ENCODE measurements at places on chromosomes 5 and 9. TPM values are rescaled to one million over a fixed set of nuclear protein-coding genes. Genes with fewer than 3 reads are reported as not detected.
A peak's percentile ranks its signal among the peaks of the same experiment; 100 is the strongest.

GRCh38 chr5:108707141-108707540, 40.6 kb upstream of the FER start:
- DNase-seq = no peak

DNA sequence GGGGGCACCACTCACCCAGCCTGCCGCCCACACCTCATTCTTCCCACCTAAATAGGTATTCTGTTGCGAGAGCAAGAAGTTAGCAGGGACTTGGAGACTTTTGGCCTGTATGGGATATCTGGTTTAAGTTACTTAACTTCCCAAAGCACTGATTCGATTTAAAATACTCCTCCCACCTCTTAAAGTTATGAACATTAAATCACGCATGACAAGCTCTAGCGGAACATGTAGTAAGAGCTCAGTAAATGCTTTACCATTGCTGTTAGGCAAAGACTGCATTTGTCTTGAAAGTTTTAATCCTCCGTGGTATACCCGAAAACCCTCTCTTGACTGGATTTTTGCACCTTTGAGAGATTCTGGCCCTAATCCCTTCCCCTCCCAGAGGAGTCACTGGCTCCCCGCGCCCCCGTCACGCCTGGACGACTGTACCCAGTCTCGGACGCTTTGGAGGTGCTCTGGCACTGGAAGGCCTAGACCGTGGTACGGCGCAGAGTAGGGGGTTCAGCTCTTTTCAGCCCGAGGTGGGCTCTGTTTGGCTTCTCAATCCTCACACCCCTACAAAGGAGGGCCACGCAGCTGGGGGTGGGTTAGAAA, 4.4 kb downstream of the GDNF start:
- DNase-seq = no peak

- DNase-seq = no peak
Observed at GRCh38 chr5:91277840-91278239, 105.3 kb downstream of the ARRDC3 start.

- DNase-seq = no peak
Observed at GRCh38 chr5:180460834-180461233, 33.3 kb upstream of the CNOT6 start.

- DNase-seq = no peak
Observed at GRCh38 chr5:79186021-79186420, 49.9 kb upstream of the JMY start.

DNA sequence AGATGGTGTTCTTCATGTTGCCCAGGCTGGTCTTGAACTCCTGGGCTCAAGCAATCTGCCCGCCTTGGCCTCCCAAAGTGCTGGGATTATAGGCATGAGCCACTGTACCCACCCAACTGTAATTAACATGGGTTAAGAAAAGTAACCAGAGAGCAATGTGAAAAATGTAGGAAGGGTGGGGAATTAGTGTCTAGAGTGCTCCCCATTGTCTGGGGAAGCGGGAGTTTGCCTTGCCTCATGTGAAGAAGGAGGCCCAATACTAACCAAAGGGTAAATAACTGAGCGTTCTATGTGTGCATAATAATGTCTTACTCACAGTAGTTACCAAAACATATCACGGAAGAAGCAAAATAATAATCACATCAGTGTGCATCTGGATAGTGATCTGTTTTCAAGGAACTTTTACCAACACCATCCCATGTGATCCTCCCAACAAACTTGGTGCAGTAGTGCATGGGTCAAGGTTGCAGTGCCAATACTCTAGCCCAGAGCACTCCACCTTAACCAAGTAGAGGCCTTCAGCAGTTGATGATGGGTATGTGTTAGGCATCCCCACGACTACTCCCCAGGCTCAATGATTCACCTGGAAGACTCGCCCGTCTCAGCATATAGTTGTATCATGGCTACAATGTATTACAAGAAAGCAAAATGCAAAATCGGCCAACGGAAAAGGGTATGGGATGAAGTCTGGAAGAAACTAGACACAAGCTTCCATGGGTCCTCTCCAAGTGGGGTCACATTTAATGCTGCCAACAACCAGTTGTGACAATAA, 26.2 kb downstream of the GNAQ start:
- no peak for DNase-seq

GRCh38 chr5:137858954-137859353, 8.7 kb upstream of the MYOT start:
- no peak for DNase-seq

DNA sequence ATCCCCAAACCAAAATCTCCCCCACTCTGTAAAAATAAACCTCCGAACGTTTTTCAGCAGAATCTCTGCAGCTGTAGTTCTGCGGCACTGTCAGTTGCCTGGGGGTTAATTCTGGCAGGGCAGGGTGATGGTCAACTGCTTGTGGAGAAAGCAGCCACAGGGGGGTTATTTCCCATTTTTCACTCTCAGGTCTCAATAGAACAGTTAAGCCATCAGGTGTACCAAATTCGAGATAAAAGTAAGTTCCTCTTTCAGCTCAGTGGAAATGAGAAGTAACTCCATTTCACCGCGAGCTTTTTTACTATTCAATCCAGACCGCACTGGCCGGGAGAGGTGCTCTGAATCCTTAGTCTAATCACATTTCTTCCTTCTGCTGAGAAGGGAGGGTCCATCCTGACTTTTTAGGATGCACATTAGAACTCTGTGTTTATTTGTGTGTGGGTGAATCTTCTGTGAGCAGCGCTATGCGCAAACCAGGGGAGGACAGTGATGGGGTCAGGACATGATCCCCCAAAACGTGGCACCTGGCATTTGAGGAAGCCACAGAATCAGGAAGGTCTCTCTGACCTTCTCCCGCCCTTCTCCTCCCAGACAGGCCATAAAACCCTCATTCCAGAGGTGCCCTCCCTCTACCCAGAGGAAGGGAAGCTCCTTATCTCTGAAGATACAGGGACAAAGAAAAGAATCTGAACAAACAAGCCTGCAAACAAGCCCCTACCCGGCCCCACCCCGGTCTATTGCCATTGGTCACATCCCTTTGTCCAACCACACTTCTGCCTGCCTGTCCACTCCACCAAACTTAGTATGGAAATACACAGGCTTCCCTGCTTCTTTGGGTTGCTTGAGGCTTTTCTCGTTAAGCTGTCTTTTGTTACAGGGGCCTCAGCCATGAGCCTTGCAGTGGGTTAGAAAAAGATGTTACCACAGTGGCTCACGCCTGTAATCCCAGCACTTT, 229.0 kb downstream of the ROR2 start:
- DNase-seq = no peak

DNA sequence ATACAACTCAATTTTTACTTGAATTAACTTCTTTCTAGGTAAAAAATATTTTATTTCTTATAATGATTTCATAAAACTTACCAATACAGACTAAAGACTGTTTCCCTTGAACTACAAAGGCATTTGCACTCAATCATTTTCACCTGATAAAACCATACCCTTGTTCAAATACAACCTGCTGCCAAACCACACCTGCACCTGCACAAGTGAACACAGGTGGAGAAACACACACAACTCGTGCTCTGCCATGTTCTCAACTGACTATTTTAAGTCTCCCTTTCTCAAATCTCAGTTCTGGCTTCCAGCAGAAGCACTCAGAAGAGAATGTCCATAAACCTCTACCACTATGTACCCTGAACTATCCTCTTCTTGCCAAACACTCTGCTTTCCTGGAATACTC, 1892.1 kb downstream of the MAT2B start:
- no peak for DNase-seq

DNA sequence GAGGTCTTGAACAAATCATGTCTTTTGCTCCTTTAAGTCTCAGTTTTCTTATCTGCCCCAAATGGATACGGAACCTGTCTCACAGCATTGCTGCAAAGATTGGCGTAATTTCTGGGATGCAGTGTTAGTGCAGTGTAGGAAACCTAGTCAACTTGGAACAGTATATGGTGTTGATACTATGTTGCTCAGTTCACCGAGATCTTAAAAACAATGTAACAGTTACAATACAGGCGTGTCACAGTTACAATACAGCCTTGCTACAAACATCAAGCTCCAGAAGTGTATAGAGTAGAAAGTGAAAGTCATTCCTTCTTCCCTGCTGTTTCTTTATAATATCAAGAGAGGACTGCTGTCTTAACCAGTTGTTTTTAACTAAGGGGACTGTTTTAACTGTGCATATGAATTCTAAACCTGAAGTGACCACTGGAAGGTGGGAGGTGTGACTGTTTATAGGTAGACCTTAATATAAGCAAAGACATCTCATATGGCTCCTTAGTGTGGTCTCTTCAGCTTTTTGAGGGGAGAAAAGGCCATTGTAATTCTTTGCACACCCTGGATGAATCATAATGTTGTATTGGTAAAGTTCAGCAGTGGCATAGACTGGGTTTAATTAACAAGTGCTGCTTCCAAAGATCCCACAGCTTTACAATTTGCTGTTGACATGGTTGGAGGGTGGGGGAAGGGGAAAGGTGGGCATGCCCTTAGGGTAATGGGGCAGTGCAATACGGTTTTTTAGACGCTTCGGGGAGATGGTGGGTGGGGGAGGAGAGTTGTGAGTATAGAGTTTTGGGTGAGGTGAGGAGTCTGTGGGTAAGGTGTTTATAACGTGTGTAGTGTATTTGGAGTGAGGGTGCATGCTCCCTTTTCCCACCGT, 12.9 kb downstream of the PRRC2B start:
- no peak for DNase-seq

GRCh38 chr9:108217431-108218349, 638.1 kb downstream of the ACTL7B start:
- DNase-seq = peak; percentile 46

- DNase-seq = no peak
Observed at GRCh38 chr5:136924490-136924889, 559.1 kb upstream of the TRPC7 start.

DNA sequence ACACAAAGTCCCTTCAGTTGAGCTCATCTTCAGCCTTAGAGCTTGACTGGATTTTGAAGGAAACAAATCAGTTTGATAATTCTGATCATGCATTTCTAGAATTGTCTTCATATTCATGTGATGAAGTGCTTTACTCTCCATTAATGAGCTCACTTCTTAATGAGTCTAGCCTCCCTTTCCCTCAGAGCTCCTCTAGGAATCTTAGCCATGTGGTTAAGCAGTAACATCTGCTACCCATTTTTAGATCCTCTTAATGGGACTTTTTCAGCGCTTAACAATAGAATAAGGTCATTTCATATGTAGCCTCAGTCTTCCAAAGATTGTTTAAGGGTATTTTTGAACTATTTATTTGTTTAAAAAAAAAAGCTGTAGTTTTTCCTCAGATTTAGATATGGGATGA, 36.9 kb upstream of the LURAP1L start:
- no peak for DNase-seq

DNA sequence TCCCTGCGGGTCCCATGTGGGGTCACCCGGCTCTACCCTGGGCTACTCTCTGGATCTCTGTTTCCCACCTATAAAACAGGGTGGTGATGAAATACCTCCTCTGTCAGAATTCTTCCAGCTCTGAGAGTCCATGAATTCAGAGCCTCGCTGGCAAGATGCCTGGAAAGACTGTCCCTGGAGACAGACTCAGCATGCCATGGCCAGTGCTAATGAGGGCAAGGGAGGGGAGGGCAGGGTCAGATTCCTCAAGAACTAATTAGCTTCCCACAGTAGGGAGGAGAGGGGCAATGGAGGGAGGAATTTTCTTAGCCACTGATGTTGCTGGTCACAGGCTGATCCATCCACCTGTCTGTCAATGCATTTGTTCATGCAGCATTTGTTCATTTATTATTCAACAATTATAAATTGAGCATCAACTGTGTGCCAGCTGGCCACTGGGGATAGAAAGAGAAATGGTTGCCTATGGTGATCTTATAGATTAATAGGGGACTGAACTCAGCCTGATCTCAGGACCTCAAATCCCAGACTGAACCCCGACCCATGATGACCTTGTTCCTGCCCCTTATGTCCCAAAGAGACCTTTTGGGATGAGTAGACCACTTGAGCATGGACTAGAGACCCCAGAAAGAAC, 4.7 kb downstream of the SYNPO start:
- peak; percentile 55 for DNase-seq

- DNase-seq = no peak
Observed at GRCh38 chr5:111494355-111494999, 17.9 kb downstream of the STARD4 start.

- no peak for DNase-seq
Observed at GRCh38 chr9:17699615-17700330, 120.9 kb downstream of the SH3GL2 start.

DNA sequence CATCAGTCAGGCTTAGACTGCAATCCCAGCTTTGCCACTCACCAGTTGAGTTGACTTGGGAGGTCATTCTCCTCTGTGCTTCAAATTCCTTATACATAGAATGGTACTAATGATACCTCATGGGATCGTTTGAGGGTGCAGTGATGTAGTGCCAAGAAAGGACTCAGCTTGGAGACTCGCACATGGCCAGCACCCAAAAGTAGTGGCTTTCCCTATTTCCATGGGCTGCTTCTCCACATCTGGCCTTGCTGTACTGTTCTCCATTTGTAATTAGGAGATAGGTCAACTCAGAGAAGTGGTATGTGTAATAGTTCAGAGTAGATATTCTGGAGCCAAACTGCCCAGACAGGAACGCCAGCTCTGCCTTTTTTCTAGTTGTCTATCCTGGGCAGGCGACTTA, 5.5 kb downstream of the CCL19 start:
- no peak for DNase-seq

GRCh38 chr5:142674531-142675469, 11.1 kb downstream of the FGF1 start:
- no peak for DNase-seq

DNA sequence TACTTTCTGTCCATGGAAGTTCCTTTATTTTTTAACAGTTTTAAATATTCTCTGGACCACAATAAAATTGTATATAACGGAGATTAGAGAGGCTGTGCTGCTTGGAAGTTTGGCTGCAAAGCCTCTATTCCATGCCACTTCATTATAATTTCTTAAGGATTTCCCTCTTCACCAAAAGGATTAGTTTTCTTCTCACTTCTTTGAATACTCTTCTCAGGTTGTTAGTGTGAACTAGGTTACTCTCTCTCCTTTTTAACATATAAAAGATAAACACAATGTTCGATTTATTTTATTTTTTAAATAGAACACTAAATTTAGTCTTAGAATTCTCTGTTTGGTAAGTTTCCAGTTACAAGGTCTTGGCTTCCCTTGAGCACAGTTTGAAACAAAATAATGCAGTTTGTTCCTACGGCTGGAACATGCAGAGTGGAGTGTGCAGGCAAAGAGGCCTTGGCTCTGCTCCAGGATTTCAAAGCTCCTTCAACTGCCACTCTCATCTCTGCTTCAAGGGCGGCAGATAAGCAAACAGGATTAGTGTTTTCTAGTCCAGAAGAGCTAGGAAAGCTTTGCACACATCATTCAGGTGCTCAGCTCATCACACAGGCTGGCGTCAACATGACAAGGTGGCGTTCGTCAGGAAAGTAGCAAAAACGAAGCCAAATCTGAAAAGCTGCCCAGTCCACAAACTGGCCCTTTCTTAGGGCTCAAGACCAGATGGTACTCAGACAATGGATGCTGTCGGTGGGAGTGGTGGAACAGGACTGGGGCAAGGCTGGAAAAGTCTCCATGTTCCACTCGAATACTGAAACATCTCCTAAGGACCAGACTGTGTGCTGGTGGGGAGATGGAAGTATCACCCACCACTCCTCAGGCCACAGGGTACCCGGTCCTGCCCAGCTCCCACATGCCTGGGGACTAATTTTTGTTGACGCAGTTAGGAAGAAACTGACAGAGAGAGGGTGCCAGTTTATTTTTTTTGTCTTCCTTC, 286.6 kb downstream of the CRB2 start:
- peak; percentile 53 for DNase-seq

The CAMLG gene
- 65.3 TPM for polyA plus RNA-seq

The IFNB1 gene
- polyA plus RNA-seq = not detected

The CDX1 gene
- polyA plus RNA-seq = 0.47 TPM

The C9orf50 gene
- polyA plus RNA-seq = 0.75 TPM

The PTGS1 gene
- 5.6 TPM for polyA plus RNA-seq

The OMD gene
- polyA plus RNA-seq = 1.5 TPM

The GABRP gene
- 1.5 TPM for polyA plus RNA-seq
